ENCODE measurements at places on chromosomes 1 and 21.

- no peak for DNase-seq
These were observed 58.3 kb downstream of the KIF21B start for GRCh38 chr1:200965111-200965805.

DNA sequence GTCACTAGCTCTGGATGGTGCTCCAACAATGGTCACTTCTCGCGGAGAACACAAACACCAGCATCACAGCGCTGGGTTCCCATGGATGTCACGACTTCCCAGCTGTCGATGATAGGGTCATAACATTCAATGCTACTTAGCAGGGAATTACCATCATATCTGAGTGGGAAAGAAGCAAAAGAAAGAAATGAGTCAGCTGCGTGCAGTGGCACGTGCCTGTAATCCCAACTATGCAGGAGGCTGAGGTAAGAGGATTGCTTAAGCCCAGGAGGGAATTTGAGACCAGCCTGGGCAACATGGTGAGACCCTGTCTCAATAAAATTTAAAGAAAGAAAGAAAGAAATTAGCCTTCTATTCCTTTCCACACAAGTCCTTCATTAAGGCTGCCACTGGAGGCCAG, 3.6 kb upstream of the RABIF start:
- DNase-seq: no peak

DNA sequence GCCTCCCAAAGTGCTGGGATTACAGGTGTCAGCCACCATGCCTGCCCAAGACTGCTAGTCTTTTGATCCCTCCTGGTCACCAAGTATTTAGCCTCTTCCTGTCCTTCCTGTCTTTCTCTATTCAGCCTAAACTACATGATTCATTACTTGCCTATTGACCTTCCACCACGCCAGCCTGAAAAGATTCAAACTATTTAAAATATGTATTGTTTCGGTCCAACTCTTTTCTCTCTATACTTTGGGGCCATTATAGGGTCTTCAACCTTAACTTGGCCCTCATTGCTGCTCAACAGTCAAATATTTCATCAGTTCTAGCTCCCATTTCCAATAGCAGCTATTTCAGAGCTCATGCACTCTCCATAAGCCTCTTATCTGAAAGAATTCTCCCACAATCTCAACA, 153.0 kb downstream of the TNFSF18 start:
- no peak for DNase-seq

DNA sequence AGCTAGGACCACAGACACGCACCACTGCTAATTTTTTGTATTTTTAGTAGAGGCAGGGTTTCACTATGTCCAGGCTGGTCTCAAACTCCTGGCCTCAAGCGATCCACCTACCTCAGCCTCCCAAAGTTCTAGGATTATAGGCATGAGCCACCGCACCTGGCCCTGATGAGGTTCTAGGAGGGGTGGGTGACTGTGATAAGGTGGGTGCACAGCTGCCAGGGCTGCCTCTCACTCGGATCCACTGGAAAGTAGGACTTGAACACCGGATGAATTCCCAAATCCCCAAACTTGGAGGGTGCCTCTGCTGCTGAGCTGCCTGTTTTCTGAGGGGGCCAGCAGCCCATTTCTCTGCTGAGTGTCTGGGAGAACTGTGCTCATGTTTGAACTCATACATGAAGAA, 68.2 kb upstream of the PARP1 start:
- DNase-seq: no peak

GRCh38 chr1:5514527-5515183, 477.6 kb downstream of the NPHP4 start:
- peak; percentile 60 for DNase-seq

DNA sequence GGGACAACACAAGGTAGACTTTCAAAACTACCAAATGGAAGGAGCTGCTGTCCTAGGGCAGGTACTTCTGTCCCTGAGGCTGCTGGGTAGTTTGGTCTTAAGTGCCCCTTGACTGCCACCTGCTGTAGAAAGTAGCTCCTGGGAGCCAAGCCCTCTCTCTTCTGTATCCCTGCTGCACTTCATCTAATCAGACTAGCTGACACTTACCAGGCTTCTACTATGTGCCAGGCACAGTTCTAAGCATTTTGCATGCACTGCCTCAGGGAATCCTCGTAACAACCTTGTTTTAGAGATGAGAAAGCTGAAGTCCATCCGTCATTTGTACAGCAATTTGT, 15.9 kb upstream of the SRSF4 start:
- no peak for DNase-seq

- DNase-seq: no peak
These were observed 59.7 kb downstream of the RABGAP1L start for GRCh38 chr1:174218983-174219382.

GRCh38 chr1:203453016-203453415, 22.6 kb upstream of the PRELP start:
- no peak for DNase-seq

GRCh38 chr1:8104278-8105236, 78.4 kb upstream of the ERRFI1 start:
- DNase-seq: no peak

- no peak for DNase-seq
These were observed at the start of gene DOP1B for GRCh38 chr21:36156815-36157670. Gene DOP1B, plus strand, starts transcription at chr21:36156824. Its CDS starts 7,910 bp downstream, at chr21:36164734.

DNA sequence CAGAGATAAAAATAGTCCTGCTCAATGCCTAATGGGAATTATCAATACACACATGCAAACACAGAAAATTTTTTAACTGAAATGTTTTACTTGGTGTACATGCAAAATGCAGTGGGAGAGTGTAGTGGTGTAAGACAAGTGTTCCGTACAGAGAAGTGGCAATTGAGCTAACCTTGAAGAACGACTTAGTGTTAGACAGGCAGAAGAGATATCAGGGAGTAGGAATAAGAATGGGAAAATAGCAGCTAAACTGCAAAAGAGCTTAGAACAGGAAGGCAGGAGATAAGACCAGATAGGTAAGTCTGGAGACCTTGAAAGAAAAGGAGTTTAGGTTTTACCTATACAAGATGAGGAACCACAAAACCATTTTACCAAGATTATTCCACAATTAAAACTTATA, 9.0 kb downstream of the USP24 start:
- DNase-seq: no peak

GRCh38 chr1:232183802-232184201, 446.1 kb downstream of the SIPA1L2 start:
- DNase-seq: no peak

GRCh38 chr1:217018648-217019047, 295.4 kb upstream of the ESRRG start:
- no peak for DNase-seq

GRCh38 chr1:151799179-151800022, 5.8 kb downstream of the LINGO4 start:
- DNase-seq: no peak

GRCh38 chr1:93221913-93222312, 41.4 kb downstream of the CCDC18 start:
- DNase-seq: no peak

DNA sequence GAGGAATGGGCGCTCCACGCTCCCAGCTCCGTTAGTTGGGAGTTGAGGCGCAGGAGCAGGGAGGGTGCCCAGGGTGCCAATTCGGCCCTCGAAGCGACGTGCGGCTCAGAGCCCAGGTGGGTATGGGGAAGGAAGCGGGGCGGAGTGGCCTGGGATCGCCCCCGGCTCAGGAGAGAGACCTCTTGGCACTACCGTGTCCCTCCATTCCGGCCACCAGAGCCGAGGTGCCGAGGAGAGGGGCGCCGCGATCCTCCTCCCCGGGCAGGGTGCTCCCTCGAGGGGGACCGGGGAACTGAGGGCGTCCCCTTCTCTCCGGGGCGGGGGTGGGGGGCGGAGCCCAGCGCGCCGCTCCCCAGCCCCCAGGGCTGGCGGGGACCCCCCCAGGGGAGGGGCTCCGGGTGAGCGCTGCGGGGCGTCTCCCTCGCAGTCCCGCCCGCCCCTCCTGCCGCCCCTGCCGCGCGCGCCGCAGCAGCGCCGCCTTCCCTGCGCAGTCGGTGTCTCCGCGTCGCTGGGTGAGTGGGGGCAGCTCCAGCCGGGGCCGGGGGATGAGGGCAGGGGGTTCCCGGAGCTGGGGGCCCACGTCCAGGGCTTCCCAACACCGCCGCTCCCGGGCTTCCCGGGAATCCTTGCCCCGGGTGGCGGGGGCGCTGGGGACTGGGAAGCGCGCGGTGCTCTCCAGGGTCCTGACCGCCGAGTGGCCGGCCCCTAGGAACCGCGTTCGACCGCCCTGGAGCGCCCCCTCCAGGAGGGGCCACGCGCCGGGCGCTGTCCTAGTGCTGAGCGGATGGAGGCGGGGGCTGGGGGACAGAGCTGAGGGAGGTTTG, at the start of gene HPCA:
HPCA (plus strand) TSS at position 488 of the 824 bp plus-strand sequence. CDS start 2,408 bp downstream, outside the sequence.
- DNase-seq: no peak

GRCh38 chr21:35046880-35047229, 2.2 kb downstream of the RUNX1 start:
- no peak for DNase-seq

DNA sequence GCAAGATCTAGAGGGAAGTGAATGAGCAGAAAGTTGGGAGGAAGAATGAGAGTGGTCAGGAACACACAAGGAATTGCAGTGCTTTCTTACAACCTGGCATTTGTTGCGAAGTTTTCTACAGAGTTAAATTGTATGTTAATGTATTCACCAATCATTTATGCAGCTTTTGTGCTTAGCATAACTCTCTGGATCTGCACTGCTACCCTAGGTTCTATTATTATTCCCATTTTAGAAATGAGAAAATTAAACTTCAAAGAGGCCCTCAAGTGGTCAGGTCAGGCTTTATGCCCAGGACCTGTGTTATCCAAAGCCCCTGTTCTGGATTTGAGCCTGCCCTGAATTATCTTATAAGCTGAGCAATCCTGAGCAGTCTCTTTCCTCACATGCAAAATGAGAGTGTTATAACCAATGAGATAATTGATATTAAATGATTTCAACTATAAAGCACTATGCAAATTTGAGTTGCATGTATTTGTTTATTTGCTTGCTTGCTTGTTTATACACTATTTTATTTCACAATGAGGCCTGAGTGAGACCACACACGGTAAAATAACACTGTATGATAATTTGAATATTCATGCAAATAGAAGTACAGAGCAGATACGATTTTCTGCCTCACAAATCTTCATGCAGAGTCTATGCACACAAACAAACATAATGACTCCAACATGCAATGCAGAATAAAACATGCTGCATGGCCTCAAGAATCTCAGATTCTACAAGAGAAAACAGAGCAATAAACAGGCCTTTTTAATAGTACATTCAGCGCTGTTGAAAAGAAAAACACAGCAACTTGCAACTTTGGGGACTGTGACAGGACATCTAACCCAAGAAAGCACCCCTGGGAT, 323.0 kb downstream of the PLPP3 start:
- DNase-seq: no peak

- no peak for DNase-seq
These were observed 921.5 kb downstream of the TTLL7 start for GRCh38 chr1:83077411-83077810.
